ENCODE measurements at places on chromosomes 11 and 22.

DNA sequence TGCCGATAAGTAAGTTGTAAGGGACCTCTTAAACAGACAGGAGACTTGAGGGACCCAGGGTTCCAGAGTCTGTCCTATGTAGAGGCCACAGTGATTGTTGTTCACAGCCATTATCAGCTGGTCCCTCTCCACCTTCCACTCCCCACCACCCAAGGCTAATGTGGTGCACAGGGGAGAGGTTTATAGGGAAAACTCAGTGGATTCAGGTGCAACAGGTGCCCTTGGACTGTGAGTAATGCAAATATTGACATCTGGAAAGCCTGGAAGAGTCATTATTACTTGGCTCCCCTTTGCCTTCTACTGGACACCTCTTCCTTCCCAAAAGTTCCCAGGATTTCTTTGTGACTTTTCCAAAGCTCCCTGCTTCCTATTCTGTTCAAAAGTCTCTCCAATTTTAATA is 441.1 kb upstream of the CCDC90B start:
- no peak for DNase-seq

DNA sequence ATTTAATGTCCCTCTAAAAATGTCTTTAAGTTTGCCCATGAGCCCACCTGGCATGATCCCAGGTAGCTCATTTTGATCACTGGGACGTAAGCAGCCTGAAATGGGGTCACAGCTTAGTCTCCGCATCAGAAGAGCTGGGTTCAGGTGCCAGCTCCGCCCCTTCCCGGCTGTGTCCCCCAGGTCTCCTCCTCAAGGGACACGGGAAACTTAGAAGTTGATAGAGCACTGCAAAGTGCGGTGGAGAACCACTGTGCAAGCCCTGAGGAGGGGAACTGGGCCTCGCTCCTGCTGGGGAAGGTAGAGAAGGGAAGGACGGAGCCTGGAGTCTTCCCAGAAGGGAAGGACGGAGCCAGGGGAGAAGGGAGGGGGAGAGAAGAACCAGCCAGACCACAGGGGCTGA is 7.7 kb downstream of the TOM1 start:
- DNase-seq, result no peak

DNA sequence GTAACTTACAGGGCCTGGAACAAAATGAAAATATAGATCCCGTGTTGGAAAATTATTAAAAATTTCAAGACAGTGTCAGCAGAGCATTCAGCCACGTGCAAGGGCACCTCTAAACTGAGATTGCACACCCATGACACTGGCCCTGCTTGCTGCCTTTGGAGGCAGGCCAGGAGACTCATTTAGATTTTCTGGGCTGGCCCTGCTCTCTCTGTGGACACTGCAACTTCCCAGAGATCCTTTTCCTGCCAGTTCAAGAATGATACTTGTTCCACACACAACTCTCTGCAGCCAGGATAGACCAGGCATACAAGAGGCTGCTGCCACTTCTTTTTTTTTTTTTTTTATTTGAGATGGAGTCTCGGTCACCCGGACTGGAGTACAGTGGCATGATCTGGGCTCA is 56.7 kb upstream of the PTPRJ start:
- DNase-seq, result no peak

- DNase-seq, result no peak
Measured at GRCh38 chr11:47881145-47881544, 33.0 kb upstream of the NUP160 start.

DNA sequence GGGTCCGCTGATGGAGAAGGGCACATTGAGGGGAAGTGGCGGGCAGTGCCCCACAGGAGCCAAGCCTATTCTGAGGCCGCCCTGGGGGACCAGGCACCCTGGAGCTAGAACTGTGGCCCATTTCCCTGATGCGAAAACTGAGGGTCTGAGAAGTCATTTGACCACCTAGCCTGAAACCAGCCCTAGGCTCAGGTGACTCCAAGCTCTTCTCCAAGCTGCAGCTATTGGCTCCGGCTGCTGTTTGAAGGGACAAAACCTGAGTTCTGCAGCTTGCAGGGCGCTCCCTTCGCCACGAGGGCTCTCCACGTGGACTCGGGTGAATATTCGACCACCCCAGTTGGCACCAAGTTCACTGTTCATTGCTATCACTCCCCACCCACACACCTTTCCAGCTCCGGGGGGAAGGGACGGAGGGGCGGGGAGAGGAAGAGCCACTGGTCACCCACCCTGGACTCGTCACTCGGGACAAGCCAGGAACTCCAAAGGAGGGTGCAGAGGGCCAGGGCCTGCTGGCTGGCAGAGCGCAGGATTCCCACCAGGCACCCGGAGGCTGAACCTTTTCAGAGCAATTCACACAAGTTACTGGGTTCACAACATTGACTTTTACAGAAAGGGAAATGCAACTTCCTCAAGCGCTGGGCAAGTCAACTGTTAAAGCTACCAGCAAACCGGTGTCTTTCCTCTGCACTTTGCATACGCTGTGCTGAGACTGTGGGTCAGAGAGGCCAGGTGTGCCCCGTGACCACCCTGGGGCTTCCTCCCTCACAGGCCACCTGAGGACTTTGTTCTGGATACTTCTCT is 1.1 kb upstream of the RAC2 start:
- no peak for DNase-seq

DNA sequence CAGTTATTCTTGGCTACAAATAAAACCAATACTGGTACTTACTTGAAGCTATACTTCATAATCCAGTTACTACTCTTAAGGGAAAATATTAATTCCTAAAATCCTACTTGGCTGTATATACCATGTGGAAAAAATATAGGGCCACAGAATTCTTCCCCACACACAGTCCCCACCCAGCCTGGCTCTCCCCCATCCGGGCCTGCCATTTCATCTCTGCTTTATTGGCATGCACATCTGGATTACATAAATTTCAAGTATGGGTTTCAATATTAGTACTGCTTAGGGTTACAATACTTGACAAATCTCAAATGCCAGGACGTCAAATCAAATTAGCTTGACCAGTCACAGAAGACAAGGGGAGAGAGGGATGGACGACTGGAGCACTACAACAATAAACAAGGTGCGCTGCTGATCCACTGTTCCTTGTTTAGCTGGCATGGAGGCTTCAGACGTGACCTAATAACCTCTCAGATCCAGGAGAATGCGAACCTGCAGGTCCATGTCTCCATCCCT is 81.4 kb downstream of the ABTB2 start:
- no peak for DNase-seq

GRCh38 chr11:13728076-13728475 is 59.6 kb downstream of the FAR1 start:
- DNase-seq, result no peak

DNA sequence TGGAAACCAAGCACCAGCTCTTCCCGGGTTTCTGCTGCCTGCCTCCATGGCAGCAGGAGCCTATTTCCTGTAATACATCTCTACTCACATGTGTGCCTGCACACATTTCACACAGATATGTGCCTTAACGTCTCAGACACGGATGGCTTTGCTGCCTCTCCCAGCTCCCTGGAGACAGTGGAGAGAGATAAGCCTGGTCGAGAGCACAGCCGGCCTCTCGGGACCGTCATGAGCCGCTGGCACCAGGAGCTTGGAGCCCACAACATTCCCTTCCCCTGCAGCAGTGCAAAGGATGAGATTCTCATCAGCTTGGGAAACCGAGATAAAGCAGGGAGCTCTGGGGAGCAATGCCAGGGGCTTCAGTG is 587.7 kb downstream of the BRD1 start:
- DNase-seq, result no peak

DNA sequence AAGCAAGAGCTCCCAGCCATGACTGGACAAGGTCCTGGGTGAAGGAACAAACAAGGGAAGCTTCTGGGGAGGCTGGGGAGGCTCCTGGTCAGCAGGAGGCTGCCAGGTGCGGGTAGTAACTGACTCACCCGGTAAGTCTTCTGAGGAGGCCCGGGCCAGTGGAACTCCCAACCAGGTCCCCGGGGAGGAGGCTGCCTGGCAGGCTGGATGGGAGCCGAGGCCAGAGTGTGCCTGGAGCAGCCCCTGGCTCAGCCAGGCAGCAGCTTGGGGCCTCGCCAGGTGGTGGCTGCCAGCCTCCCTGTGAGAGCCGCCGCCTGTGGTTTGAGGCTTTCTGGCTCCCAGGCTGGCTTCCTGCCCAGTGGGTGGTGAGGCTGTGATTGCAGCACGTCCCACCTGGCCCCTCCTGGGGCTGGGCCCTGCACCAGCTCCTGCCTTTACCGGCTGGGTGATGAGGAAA is 46.2 kb downstream of the IGF2 start:
- DNase-seq, result no peak

GRCh38 chr11:112150517-112150916 is 13.4 kb downstream of the IL18 start:
- no peak for DNase-seq

- no peak for DNase-seq
Measured at GRCh38 chr11:46902694-46903093, 15.7 kb downstream of the LRP4 start.

DNA sequence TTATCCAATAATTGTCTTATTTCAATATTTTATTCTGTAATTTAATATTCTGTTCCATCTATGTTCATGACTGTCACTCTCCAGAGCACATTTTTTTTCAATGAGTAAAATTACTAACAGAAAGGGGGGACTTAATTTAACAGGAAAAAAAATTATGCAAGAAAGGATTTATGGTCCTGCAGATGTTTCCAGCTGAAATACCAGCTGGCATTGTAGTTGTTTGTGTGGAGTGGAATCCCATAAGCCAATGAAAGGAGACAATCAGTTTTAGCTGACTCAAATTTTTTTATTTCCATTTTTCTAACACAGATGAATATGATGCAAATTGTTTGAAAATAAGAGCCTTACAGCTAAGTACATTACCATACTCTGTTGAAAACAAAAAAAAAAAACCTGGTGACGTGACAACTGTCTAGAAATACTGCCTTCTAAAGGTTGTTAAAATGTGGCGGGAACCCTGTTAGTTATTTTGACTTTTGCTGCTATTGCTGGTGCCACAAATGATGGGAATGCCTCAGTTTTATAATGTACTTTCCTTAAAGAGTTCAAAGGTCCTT is 389.1 kb downstream of the ETS1 start:
- no peak for DNase-seq

- no peak for DNase-seq
Measured at GRCh38 chr11:61019832-61020405, 48.4 kb downstream of the CD6 start.
